ENCODE measurements at places on chromosomes 1 and 21. TPM values are rescaled to one million over a fixed set of nuclear protein-coding genes. Genes with fewer than 3 reads are reported as not detected.

- H3K36me3 ChIP-seq: no peaks in the 10 kb centered on the region
- H3K27ac ChIP-seq: no peak overlapping the region
- no peak for DNase-seq
- H3K4me3 ChIP-seq: no peak overlapping the region
- no peaks in the 10 kb centered on the region for H3K27me3 ChIP-seq
Observed at GRCh38 chr1:207918581-207918980, 7.7 kb upstream of the CD34 start.

DNA sequence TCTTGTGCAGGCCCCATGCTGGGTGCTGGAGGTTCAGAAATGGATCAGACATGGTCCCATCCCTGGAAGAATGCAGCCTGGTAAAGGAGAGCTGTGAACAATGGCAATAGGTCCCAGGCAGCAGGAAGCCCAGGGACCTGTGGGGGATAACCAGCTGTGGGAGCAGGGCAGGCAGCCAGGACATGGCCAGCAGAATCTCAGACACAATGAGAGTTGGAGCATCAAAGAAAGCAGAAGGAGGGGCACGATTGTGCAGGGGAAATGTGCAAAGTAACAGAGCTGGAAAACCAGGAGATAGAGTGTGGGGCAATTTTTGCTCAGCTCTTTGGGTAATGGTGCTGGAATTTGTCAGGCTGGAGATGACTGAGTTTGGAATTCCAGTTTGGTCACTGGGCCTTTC, 44.3 kb downstream of the C8B start:
- DNase-seq: no peak
- no peak overlapping the region for H3K4me3 ChIP-seq

- no peaks in the 10 kb centered on the region for H3K36me3 ChIP-seq
- no peak for DNase-seq
- no peaks in the 10 kb centered on the region for H3K4me1 ChIP-seq
- no peak overlapping the region for H3K27ac ChIP-seq
Observed at GRCh38 chr1:94832446-94832845, 12.3 kb downstream of the SLC44A3 start.

- H3K4me3 ChIP-seq: no peak overlapping the region
- no peak overlapping the region for H3K27ac ChIP-seq
- H3K36me3 ChIP-seq: peaks cover 83% of the 10 kb centered on the region
- H3K4me1 ChIP-seq: no peaks in the 10 kb centered on the region
- no peaks in the 10 kb centered on the region for H3K27me3 ChIP-seq
Observed at GRCh38 chr1:156949127-156949526, 28.7 kb downstream of the LRRC71 start.

GRCh38 chr1:109113590-109114341, at the start of gene ELAPOR1:
ELAPOR1 (plus strand) TSS chr1:109114115; CDS start chr1:109114184, 69 bp downstream.
- H3K4me3 ChIP-seq: no peak within 1 kb of the TSS
- DNase-seq: no peak
- H3K4me1 ChIP-seq: peaks cover 34% of the 10 kb centered on the region
- H3K27ac ChIP-seq: no peak within 1 kb of the TSS

The TNFRSF9 gene
- 5.6 TPM for total RNA-seq
